Esophagus squamous epithelium (tissue), 5 donors: ENCODE measurements at places on chromosomes 7 and 10.

GRCh38 chr10:93139059-93139655 is 65.5 kb downstream of the CYP26A1 start:
- H3K36me3 ChIP-seq: no peaks in the 10 kb centered on the region
- H3K4me1 ChIP-seq: peaks cover 8% of the 10 kb centered on the region
- H3K4me3 ChIP-seq: no peak overlapping the region
- peaks cover 17% of the 10 kb centered on the region for H3K27me3 ChIP-seq

DNA sequence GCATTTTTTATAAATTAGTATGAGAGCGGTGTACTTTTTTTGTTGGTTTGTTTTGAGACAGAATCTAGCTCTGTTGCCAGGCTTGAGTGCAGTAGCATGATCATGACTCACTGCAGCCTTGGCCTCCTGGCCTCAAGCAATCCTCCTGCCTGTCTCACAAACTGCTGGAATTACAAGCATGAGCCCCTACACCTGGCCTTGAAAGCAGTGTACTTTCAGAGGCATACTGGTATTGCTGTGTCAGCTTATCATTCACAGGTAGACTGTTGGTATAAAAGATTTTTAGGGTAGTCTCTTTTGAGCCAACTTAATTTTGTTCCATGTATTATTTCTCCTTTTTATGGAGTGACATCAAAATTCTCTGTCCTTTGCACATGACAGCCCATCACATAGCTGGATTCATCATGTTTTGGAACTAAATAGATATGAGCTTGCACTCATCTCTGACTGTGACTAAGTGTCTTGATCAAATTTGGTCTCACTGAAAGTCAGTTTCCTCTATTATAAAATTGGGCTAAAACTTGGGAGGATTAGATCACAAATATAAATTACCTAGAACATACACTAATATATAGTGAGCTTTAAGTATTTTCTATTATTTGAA is 12.4 kb downstream of the GNAT3 start:
- no peak for DNase-seq
- H3K4me1 ChIP-seq: peaks cover 14% of the 10 kb centered on the region
- H3K4me3 ChIP-seq: no peak overlapping the region
- H3K36me3 ChIP-seq: no peaks in the 10 kb centered on the region

DNA sequence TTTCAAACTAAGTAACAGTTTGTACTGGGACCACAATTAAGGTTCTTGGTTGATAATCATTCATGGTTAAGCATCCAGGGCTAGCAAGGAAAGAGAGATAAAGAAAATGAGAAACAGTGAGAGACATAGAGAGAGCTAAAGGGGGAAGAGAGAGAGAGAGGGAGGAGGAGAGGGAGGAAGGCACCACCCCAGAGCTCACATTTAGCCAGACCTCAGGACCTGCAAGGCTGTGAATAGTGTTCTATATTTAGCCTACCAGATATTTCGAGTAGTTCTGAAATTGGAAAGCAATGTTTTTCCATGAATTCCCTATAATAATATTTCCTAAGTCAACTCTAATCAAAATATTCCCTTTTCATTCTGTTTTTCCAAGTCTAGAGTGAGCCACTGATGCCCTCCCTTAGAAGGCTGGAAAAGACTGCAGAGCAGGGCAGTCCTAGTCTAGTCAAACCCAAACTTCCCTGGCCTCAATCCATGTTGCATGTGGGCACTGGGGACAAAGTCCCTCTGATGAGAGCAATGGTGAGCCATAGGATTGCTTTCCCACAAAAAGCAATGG is 119.4 kb upstream of the INHBA start:
- H3K4me1 ChIP-seq: no peaks in the 10 kb centered on the region
- no peaks in the 10 kb centered on the region for H3K27me3 ChIP-seq
- H3K36me3 ChIP-seq: no peaks in the 10 kb centered on the region
- DNase-seq: no peak

DNA sequence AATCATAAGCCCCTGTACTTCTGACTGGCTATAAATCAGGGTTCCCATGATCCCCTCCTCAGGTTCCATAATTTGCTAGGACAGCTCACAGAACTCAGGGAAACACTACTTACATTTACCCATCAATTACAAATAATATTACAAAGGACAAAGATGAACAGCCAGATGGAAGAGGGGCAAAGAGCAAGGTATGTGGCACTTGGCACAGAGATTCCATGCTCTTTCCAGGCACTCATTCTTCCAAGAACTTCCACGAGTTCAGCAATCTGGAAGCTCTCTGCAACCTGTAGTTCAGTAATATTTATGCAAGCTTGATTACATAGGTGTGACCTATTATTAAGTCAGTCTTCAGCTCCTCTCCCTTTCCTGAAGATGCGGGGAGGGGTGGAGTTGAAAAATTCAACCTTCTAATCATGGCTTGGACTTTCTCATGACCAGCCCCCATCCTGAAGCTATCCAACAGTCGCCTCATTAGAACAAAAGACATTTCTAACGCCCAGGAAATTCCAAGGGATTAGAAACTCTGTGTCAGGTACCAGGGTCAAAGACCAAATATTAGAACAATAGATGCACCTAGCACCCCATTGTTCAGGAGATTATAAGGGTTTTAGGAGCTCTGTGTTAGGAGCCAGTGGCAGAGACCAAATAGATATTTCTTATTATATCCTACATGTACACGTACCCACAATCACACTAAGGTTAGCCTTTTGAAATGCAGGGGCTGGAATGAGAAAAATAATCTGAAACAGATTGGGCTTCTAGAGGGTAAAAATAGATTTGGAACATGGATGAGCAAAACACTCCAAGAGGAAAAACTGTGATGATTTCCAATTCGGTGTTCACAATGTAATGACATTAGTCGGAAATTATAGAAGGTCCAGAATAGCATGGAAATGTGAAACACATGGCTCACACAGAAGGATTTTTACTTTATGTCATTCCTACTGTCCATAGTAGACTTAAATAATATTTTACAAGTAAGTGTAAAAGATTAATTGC is 7.0 kb downstream of the ANKMY2 start:
- H3K27ac ChIP-seq: no peak overlapping the region
- peaks cover 10% of the 10 kb centered on the region for H3K4me1 ChIP-seq
- H3K4me3 ChIP-seq: no peak overlapping the region

- H3K27me3 ChIP-seq: no peaks in the 10 kb centered on the region
- no peak for DNase-seq
- H3K27ac ChIP-seq: no peak overlapping the region
- no peak overlapping the region for H3K4me3 ChIP-seq
These were observed 134.5 kb downstream of the ST7 start for GRCh38 chr7:117087639-117088396.

DNA sequence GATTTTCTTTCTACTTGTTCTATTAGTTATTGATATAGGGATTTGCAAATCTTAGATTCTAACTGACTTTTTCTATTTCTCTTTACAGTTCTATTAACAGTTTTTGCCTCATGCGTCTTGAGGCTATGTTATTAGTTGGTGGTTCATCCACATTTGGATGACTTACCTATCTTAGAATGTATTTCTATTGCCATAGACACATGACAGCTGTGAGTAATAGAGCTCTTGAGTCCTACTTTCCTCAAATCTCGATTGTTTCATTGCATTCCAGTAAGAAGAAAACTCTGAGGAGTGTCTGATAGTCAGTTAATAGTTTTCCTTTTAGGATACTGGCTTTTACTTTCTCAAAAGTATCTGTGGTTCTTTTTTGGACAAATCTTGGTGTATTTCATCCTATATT is 241.4 kb upstream of the ZNF32 start:
- H3K27ac ChIP-seq: no peak overlapping the region
- no peaks in the 10 kb centered on the region for H3K27me3 ChIP-seq
- no peaks in the 10 kb centered on the region for H3K36me3 ChIP-seq

- H3K4me3 ChIP-seq: no peak overlapping the region
- no peaks in the 10 kb centered on the region for H3K27me3 ChIP-seq
- DNase-seq: no peak
- no peak overlapping the region for H3K27ac ChIP-seq
- H3K4me1 ChIP-seq: no peaks in the 10 kb centered on the region
These were observed 103.2 kb upstream of the VIPR2 start for GRCh38 chr7:159247910-159248309.

DNA sequence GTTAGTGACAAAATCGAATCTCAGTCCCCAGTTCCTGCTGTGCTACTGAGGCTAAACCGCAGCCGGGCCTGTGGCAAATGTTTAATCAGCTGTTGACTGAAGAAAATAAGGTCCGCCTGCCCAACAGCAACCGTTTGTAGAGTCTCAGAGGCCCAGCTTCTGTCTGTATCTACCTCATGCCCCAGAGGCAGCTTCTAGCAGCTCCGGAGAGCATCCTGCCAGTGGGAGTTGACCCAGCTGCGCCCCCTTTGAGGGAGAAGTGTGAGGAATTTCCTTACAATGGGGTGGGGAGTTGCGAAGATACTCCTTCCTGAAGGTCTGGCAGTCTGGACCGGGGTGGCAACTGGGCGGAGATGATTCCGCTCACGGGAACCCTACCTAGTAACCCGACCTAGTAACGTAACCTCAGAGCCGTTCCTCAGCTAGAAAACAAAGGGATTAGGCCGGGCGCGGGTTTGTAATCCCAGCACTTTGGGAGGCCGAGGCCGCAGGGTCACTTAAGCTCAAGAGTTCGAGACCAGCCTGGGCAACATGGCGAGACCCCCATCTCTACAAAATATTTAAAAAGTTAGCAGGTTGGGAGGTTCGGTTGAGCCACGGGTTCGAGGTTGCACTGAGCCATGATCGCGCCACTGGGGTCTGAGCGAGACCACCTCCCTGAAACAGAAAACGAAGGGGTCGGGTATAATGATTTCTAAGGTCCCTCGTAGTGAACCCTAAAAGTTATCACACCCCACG is 846 bp upstream of the ZNF775 start:
- no peaks in the 10 kb centered on the region for H3K27me3 ChIP-seq
- H3K27ac ChIP-seq: peak overlapping the region; percentile 92
- peaks cover 4% of the 10 kb centered on the region for H3K36me3 ChIP-seq
- DNase-seq: no peak

- no peaks in the 10 kb centered on the region for H3K4me1 ChIP-seq
- no peak overlapping the region for H3K27ac ChIP-seq
- H3K27me3 ChIP-seq: no peaks in the 10 kb centered on the region
- H3K4me3 ChIP-seq: no peak overlapping the region
These were observed 20.9 kb upstream of the CYP51A1 start for GRCh38 chr7:92155108-92155739.

- H3K27me3 ChIP-seq: no peaks in the 10 kb centered on the region
- no peaks in the 10 kb centered on the region for H3K36me3 ChIP-seq
- no peak for DNase-seq
- H3K4me1 ChIP-seq: peaks cover 20% of the 10 kb centered on the region
These were observed 3.2 kb upstream of the IL2RA start for GRCh38 chr10:6065406-6065805.

- H3K4me3 ChIP-seq: no peak overlapping the region
- DNase-seq: no peak
- no peak overlapping the region for H3K27ac ChIP-seq
These were observed 6.8 kb downstream of the PON2 start for GRCh38 chr7:95427914-95428516.

DNA sequence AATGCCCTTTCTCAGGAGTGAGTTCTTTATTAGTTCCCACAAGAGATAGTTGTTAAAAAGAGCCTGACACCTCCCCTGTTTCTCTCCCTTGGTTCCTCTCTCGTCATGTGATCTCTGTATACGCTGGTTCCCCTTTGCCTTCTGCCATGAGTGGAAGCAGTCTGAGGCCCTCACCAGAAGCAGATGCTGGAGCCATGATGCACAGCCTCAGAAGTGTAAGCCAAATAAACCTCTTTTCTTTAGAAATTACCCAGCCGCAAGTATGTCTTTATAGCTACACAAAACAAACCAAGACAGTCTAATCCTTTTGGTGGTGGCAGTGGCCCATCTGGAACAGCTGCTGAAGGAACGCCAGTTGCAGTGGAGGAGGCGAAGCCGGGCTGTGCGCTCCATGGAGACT is 9.3 kb downstream of the DNAJB9 start:
- no peaks in the 10 kb centered on the region for H3K4me1 ChIP-seq
- H3K27ac ChIP-seq: no peak overlapping the region
- no peak overlapping the region for H3K4me3 ChIP-seq
- peaks cover 32% of the 10 kb centered on the region for H3K36me3 ChIP-seq
- H3K27me3 ChIP-seq: no peaks in the 10 kb centered on the region
- DNase-seq: no peak

- no peaks in the 10 kb centered on the region for H3K4me1 ChIP-seq
- H3K27me3 ChIP-seq: no peaks in the 10 kb centered on the region
- H3K4me3 ChIP-seq: no peak overlapping the region
- no peak overlapping the region for H3K27ac ChIP-seq
- DNase-seq: no peak
- peaks cover 77% of the 10 kb centered on the region for H3K36me3 ChIP-seq
These were observed 28.8 kb downstream of the CYP17A1 start for GRCh38 chr10:102808380-102808779.

GRCh38 chr7:1845536-1846311 is 175.6 kb downstream of the ELFN1 start:
- H3K36me3 ChIP-seq: no peaks in the 10 kb centered on the region
- no peak overlapping the region for H3K4me3 ChIP-seq
- no peaks in the 10 kb centered on the region for H3K27me3 ChIP-seq
- H3K4me1 ChIP-seq: no peaks in the 10 kb centered on the region

GRCh38 chr10:46218921-46219320 is 67.9 kb upstream of the ANTXRL start:
- no peak overlapping the region for H3K4me3 ChIP-seq
- H3K27ac ChIP-seq: no peak overlapping the region
- H3K27me3 ChIP-seq: no peaks in the 10 kb centered on the region
- H3K36me3 ChIP-seq: no peaks in the 10 kb centered on the region
- no peak for DNase-seq

GRCh38 chr7:27139334-27140125 is 4.0 kb downstream of the HOXA5 start:
- DNase-seq: no peak
- H3K4me3 ChIP-seq: peak overlapping the region; percentile 51
- H3K27ac ChIP-seq: peak overlapping the region; percentile 86
- H3K27me3 ChIP-seq: no peaks in the 10 kb centered on the region
- H3K36me3 ChIP-seq: no peaks in the 10 kb centered on the region

DNA sequence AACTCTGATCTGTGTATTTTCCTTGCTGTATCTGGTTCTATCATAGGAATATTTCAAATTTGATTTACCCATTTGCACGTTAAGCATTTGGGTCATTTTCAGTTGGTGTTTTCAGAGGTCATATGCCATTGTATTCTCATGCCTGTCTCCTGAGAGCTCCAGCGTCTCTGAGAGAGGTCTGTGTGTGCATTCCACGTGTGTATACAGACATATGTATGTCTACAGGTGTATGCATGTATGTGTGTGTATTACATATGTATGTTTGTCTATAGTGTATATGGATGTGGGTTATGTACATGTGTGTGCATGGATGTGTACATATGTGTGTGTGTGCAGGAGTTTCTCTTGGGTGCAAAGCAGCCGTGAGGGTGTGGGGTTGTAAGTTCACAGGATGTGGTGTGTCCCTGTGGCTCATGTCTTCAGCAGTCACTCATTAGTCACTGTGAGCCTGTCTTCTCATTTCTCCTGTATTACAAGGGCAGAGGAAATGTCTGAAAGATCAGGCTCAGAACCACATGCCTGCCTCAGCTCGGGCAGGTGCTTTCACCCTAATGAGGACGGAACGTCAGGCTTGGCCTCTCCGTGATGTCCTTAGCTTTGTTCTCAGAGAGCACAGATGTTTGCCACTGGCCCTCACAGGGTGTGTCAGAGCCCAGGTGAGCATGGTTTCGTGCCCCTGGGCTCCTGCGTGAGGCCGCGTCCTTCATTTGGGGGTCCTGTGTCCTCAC is 101.6 kb downstream of the NKX6-2 start:
- H3K36me3 ChIP-seq: no peaks in the 10 kb centered on the region
- no peak for DNase-seq
- H3K27me3 ChIP-seq: no peaks in the 10 kb centered on the region
- no peak overlapping the region for H3K4me3 ChIP-seq
- no peak overlapping the region for H3K27ac ChIP-seq
- H3K4me1 ChIP-seq: peaks cover 9% of the 10 kb centered on the region

- H3K4me1 ChIP-seq: peaks cover 10% of the 10 kb centered on the region
- no peak overlapping the region for H3K4me3 ChIP-seq
- no peak for DNase-seq
- no peaks in the 10 kb centered on the region for H3K27me3 ChIP-seq
- H3K27ac ChIP-seq: no peak overlapping the region
These were observed 546.4 kb upstream of the FZD8 start for GRCh38 chr10:36188461-36188860.
